ENCODE measurements at places on chromosomes 2 and 18.

GRCh38 chr18:26096852-26097251 lies 6.4 kb upstream of the SS18 start:
- H3K27me3 ChIP-seq: no peaks in the 10 kb centered on the region
- no peak overlapping the region for H3K27ac ChIP-seq
- H3K36me3 ChIP-seq: no peaks in the 10 kb centered on the region
- DNase-seq: no peak

DNA sequence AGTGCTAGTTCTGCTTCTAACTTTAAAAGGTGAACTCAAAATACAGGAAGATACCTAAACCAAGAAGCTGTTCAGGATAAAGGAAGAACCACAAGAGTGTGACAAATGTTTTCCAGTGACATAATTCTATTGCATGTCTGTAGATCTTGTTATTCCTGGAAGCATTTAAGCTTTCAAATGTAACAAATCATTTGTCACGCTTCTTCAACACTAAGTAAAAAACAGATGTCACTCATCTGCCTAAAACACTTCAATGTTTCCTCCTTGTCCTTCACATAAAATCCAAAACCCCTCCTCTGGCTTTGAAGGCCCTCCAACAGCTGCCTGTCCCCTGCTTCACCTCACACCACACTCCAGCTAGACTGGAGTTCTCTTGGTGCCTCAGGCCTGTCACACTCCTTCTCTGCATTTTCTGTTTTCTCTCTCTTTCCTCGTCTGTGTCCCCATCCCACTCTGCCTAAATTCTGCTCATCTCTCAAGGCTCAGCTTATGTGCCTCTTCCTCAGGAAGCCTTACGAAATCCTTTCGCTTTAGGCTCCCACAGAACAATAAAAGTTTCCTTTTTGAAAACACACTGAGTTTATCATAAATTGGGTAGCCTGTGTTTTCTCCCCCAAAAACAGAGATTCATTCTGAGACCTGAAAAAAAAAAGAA lies 6.4 kb upstream of the CLEC4F start:
- H3K27ac ChIP-seq: no peak overlapping the region
- H3K36me3 ChIP-seq: peaks cover 3% of the 10 kb centered on the region
- DNase-seq: no peak
- no peak overlapping the region for H3K4me3 ChIP-seq

GRCh38 chr2:18925296-18925695 lies 335.9 kb upstream of the NT5C1B start:
- H3K27ac ChIP-seq: no peak overlapping the region
- no peaks in the 10 kb centered on the region for H3K27me3 ChIP-seq
- H3K4me3 ChIP-seq: no peak overlapping the region
- DNase-seq: no peak
- peaks cover 5% of the 10 kb centered on the region for H3K36me3 ChIP-seq

DNA sequence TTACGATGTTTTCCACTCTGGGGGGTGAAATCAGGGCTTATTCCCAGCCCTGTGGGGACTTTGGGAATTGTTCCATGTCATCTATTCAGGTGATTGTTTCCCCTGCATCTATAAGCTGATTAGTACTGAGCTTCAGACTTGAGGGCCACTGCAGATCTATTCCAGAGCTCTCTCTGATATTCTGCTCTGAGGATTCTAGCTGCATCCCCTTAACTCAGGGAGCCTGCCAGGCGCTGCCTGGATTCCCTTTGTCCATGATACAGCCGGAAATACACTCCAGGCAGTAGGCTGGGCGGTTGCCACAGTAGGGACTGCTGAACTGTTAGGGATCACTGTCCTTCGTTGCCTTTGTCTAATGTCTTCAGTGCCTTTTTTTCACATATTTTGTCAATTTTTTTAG lies 31.3 kb downstream of the PTRHD1 start:
- peaks cover 17% of the 10 kb centered on the region for H3K36me3 ChIP-seq
- no peaks in the 10 kb centered on the region for H3K27me3 ChIP-seq
- peaks cover 8% of the 10 kb centered on the region for H3K4me1 ChIP-seq
- H3K27ac ChIP-seq: no peak overlapping the region

All from T-helper 17 cell (primary cell).